Stimulated activated CD4-positive, alpha-beta T cell treated with anti-CD3 and anti-CD28 coated beads, TNF-alpha, amount 100 ng/mL, for 1 hour (primary cell): ENCODE measurements at places on chromosomes 11 and 22.

- DNase-seq: no peak
Measured at GRCh38 chr11:34827228-34827627, 89.0 kb downstream of the APIP start.

DNA sequence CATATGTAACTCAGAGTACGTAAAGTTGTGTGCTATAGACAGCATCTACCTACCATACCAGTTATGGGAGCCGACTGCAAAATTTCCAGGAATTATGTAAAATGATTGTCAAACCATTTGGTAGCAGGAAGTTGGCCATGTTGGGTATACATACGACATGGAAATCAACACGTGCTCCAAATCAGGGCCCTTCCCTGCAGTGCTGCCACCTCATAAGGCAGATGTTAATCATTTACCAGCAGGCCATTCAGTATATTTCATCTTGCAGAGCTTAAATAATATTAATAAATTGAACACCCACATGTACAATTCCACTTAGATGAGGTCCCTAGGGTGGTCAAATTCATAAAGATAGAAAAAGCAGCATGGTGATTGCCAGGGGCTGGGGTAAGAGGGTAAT lies 9.8 kb downstream of the MS4A18 start:
- no peak for DNase-seq

- DNase-seq: peak; percentile 84
Measured at GRCh38 chr11:64339754-64340408, at the start of gene CCDC88B. Gene CCDC88B, plus strand, starts transcription at chr11:64340204. Its CDS starts 63 bp downstream, at chr11:64340267.

DNA sequence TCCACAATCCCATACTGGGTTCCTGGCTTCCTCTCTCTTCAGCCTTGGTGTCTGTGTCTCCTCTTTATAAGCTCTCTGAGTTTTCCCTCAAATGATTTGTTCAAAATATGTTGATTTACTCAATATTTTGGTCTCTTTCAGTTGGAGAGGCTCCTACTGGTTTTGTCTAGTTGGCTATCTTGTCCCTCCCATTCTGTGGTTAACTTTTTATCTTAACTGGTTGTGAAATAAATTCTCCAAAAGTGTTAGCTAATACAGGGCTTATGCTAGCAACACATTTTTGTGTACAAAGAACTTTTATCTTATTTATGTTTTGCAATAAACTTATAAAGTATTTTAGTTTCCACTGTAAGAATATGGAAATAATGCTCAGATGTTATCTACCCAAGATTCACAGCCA lies 200.9 kb downstream of the AASDHPPT start:
- no peak for DNase-seq

DNA sequence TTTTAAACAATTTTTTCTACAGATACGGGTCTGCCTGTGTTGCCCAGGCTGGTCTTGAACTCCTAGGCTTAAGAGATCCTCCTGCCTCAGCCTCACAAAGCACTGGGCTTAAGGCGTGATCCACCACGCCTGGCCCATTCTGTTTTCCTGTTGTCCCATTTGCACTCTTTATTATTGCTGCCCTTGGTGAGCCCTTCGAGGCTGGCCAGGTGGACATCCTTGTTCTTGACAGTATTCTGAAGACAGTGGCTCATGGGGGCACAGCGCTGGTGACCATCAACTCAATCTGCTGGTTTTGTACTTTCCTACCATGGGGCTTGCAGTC lies 35.6 kb downstream of the TBC1D22A start:
- no peak for DNase-seq

- no peak for DNase-seq
Measured at GRCh38 chr11:128841461-128842072, 25.5 kb downstream of the KCNJ1 start.

GRCh38 chr11:57313071-57313787 lies 11.5 kb downstream of the TNKS1BP1 start:
- DNase-seq: no peak

- no peak for DNase-seq
Measured at GRCh38 chr11:112773264-112773663, 188.0 kb upstream of the NCAM1 start.

- DNase-seq: no peak
Measured at GRCh38 chr22:50396751-50397370, 53.7 kb downstream of the PPP6R2 start.
